ENCODE measurements at places on chromosomes 7 and 10.
A peak's percentile ranks its signal among the peaks of the same experiment; 100 is the strongest.

- peak overlapping the region; percentile 95 for H3K27ac ChIP-seq
- H3K4me1 ChIP-seq = peaks cover 15% of the 10 kb centered on the region
- no peaks in the 10 kb centered on the region for H3K36me3 ChIP-seq
- no peaks in the 10 kb centered on the region for H3K27me3 ChIP-seq
- peak; percentile 97 for DNase-seq
Measured at GRCh38 chr7:2863461-2864066, 19.5 kb upstream of the GNA12 start.

DNA sequence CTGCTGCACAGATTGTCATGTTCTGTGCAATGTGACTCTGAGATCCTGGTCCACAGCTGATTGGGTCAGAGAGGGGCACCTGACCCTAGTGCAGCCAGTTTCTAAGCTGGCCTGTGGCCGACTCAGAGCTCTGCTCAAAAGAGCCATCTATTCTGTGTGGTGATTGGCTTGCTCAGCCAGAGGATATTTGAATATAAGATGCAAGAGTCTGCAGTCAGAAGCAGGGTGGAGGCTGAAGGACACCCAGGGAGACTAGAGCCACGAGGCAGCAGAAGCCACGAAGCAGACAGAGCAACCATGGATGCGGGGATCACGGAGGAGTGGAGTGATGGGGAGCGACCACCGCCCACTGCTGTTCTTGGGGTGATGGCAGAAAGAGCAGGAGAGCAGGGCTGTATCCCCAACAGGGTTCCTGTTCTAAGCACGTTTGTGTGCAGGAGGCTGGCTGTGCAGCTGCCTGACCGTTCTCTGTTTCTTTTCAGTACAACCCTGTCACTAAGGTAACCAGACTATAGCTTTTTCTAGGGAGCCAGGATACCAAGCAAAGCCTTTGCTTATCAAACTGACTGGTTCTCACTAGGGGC lies 19.5 kb upstream of the RHEB start:
- H3K4me3 ChIP-seq = no peak overlapping the region

- no peaks in the 10 kb centered on the region for H3K36me3 ChIP-seq
- no peak overlapping the region for H3K27ac ChIP-seq
- no peaks in the 10 kb centered on the region for H3K4me1 ChIP-seq
- no peak overlapping the region for H3K4me3 ChIP-seq
- no peaks in the 10 kb centered on the region for H3K27me3 ChIP-seq
Measured at GRCh38 chr10:2731940-2732339, 335.4 kb upstream of the PFKP start.

GRCh38 chr10:119250641-119251314 lies 43.4 kb downstream of the GRK5 start:
- H3K4me1 ChIP-seq = peaks cover 73% of the 10 kb centered on the region
- H3K4me3 ChIP-seq = peak overlapping the region; percentile 50
- no peaks in the 10 kb centered on the region for H3K36me3 ChIP-seq

- no peaks in the 10 kb centered on the region for H3K27me3 ChIP-seq
- no peak overlapping the region for H3K4me3 ChIP-seq
- H3K4me1 ChIP-seq = no peaks in the 10 kb centered on the region
- no peak overlapping the region for H3K27ac ChIP-seq
- no peak for DNase-seq
Measured at GRCh38 chr7:156307193-156307592, 333.4 kb upstream of the RNF32 start.

DNA sequence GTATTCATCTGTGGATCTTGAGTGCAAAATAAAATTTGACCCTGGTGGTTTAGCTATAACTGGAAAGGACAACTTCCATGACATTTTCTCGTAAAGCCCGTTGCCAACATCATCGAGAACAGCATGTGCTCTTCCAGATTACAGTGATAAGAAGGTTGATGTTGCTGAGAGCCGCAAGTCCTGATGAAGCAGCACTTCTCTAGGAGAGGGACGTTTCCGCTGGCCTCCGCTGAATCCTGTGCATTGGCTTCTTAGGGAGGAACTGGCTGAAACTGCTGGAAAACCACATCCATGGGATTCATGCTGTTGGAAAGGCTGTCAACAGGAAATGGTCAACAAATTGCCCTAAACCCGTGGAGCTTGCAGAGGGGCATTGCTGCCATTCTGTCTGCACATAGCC lies 21.4 kb upstream of the ABCB5 start:
- H3K27ac ChIP-seq = no peak overlapping the region
- no peaks in the 10 kb centered on the region for H3K36me3 ChIP-seq

Measured in GM23248 (cell line).